ENCODE measurements at places on chromosomes 12 and 14. TPM values are rescaled to one million over a fixed set of nuclear protein-coding genes. Genes with fewer than 3 reads are reported as not detected.

Gene KRT7
- 1.9 TPM for polyA plus RNA-seq

Gene MAP1LC3B2
- polyA plus RNA-seq = 5.5 TPM

Gene FAM181A
- polyA plus RNA-seq = not detected

Gene CCDC197
- 0.32 TPM for polyA plus RNA-seq

Gene EFS
- 56.9 TPM for polyA plus RNA-seq

Gene SLC5A8
- polyA plus RNA-seq = not detected

Gene HELB
- polyA plus RNA-seq = 3.0 TPM

Gene INHBC
- not detected for polyA plus RNA-seq

GRCh38 chr14:95483309-95484165 is 32.9 kb downstream of the SYNE3 start:
- DNase-seq = no peak

DNA sequence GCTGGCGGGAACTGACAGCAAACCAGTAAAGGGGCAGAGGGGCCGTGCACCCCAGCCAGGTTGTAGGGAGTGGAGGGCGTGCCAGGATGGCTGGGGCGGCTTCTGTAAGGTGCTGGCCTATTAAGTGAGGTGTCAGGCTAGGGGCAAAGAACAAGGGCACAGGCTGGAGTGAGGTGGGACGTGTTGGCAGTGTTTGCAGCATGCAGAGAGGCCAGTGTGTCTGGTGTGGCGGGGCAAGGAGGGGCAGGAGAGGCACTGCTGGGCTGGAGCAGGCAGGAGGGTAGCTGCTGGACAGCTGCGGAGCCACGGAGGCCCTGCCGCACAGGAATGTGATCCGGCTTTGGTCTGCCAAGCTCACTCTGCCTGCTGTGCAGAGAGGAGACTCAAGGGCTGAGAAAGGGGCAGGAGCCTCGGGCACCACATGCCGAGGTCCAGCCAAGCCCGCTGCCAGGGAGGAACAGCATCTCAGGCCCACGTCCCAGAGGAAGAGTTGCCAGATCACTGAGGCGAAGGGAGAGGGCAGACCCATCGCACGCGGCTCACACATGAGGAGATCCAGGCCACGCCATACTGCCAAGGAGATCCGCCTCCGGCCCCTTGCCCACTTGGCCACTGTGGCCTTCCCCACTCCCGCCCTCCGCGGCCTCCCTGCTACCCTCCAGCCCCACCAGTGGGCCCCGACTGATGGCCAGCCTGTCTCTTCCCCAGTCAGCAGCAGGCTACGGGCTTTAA is 46.8 kb downstream of the AMN start:
- DNase-seq = no peak

- DNase-seq = no peak
These were observed 7.7 kb downstream of the ZNF605 start for GRCh38 chr12:132948146-132949066.

- DNase-seq = peak; percentile 58
These were observed 212.5 kb downstream of the CHST11 start for GRCh38 chr12:104669089-104669721.

- DNase-seq = no peak
These were observed 9.8 kb downstream of the DHRS1 start for GRCh38 chr14:24289649-24290280.

DNA sequence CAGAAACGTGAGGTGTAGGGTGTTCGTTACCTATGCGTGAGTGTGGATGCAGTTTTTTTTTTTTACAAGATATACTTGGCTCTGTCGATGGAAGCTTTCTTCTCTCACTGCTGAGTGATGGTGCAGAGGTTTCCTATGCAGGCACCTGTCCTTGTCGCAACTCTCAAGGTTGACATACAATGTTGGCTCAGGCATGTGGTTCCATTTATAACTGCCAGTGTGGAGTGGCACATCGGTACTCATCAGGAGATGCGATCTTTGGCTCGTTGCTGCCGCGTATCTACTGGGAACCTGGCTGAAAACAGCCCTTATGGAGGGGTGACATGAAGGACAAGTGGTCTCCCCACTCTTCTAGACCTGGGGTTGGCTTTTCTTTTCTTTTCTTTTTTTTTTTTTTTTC is 109.0 kb downstream of the ZNF664 start:
- DNase-seq = no peak

GRCh38 chr14:92955381-92955780 is 32.4 kb downstream of the CHGA start:
- DNase-seq = no peak

DNA sequence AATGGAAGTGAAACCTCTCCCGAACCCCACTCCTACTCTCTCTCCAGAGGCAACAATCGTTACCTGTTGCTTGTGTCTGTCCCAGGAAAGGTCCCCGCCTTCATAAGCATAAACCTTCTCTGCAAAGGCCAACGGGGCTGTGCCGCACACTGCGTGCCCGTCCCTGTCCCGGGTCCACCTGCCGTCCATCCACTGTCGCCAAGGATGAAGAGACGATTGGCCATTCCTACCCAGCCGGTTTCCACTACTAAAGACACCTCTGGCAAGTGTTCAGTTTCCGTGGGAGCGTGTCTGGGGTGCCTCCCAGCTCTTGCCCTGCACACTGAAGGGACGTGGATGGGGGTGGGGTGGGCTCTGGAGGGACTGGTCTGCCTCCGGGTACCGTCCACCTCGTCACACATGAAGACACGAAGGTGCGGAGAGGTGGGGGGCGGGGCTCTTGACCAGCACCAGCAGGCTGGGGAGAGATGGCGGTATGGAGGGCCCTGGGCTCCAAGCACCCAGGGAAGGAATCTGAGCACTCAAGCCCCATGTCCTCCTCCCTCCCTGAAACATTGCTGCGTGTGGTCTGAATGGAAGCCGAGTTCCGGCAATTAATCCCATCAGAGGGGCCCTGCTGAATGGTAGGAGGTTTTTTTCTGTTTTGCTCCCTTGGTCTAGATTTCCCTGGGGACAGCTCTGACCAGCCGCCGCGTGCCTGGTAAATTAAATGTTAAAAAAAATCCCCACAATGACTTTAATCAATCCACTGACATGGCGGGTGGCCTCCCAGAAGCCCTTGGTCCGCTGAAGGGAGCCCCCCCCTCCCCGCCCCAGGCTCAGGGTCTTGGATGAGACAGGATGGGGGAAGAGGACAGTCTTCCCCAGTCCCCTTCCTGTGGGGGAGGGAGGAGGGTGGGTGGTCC is 4.1 kb upstream of the KIF26A start:
- no peak for DNase-seq

DNA sequence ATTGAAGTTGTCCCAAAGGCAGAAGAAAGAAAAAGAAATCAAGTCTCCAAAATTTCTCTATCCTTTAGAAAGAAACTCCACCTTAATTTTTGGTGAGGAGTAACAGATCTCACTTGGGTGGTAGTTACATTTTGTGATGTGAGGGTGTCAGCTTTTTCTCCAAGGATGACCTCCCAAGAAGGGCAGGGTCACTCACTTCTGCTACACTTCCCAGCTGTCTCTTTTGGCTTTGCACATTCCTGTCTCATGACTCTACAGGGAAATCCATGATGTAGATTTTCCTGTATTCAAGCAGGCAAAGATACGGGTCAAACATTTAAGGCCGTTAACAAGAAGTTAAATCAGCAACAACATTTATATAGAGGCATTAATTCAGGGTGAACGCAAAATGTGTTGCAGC is 1016.4 kb downstream of the NRXN3 start:
- DNase-seq = no peak

DNA sequence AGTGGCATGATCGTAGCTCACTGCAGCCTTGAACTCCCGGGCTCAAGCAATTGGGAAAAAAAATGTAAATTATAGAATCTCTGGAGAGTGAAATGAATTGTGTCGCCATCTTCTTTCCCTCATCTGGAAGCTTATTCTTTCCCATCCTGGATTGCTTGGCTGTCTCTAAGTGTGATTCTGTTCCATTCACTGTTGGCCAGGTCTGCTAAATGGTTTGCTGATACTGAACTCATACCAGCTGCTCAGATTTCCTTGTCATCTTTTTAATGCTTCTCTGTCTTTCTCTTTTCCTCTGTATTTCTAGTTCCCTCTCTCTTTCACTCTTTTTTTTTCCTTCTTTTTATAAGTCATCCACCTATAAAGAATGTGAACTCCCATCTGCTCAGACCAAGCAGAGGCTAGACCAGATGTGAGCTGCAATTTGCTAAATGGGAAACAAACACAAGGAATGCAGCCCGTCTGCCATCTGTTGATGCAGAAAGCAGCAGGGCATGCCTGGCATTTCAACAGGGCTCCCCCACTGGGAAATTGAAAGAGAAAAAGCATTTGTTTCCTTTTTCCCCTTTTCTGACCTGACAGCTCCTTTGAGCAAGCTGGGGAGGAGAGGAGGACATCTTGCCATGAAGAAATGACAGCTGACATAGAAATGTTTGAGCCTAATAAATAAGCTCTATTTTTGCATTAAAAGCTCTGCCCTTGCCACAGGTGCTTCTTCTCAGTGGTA is 1823.6 kb upstream of the FLRT2 start:
- DNase-seq = no peak

- no peak for DNase-seq
These were observed 12.0 kb downstream of the DLK1 start for GRCh38 chr14:100738704-100739131.

- no peak for DNase-seq
These were observed 471.0 kb upstream of the MGAT4C start for GRCh38 chr12:86727160-86727559.

GRCh38 chr12:6606331-6607131 is 648 bp downstream of the CHD4 start:
- DNase-seq = no peak
